ENCODE measurements at places on chromosomes 11 and 22.

DNA sequence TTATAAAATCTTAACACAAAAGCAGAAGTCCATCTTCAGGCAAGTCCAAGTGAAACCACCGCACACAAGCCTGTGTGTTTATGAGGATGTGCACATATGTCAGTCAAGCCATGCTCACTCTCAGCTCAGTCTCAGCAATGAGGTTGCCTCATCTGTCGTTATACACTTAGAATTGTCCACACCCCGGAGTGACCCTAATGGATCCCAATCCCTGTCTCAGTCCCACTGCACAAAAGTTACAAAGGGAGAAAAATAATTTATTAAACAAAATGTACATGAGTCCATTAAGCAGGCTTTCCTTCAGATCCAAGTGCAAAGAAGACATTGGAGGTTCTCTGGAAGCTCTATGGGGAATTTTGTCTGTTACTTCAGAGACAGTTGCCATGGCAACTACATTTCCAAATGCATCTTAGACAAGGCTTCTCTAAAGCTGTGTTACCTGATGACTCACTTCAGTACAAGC is 24.4 kb downstream of the OR8B12 start:
- no peak for DNase-seq

DNA sequence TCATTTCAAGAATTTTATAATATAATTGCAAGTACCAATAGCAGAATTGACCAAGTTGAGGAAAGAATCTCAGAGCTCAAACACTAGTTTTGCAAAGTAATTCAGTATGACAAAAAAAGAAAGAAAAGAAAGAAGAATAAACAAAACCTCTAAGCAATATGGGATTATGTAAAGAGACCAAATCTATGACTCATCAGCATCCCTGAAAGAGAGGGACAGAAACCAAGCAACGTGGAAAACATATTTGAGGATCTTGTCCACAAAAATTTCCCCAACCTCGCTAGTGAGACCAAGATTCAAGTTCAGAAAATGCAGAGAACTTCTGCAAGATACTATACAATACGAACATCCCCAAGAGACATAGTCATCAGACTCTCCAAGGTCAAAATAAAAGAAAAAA is 203.7 kb upstream of the DDI1 start:
- no peak for DNase-seq

DNA sequence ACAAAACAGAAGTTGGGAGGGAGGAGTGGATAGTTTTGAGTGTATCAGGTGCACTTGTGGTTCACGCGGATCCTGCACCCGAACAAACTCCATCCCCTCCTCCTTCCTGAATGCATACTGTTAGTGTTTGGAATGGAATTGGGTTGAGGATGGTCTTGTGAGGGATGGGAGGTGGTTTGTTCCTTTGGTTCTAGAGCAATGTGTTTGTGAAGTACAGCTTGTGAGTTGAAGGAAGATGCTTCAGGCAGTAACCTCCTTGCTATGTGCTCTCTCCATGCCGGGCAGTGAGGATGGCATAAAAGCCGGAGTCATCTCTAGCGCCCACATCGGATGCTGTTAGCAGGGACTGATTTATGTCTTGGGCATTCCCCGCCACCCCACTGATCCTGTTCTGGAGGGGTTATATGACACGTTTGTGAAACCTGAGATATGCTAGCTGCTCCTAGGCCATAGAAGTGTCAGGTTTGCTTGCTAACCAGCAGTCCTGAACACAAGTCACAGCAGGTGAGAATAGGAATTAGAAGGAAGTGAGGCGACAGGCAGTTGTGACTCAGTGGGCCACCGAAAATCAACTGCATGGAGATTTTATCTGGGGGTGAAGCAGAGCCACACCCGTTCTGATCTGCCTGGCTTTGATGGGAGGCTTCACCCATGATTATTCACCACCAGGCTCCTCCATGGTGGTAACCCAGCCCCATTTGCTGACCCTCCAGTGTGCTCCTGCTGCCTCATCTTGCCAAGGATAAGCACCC is 2.2 kb downstream of the BCR start:
- DNase-seq = peak; percentile 37

- no peak for DNase-seq
Observed at GRCh38 chr11:111298413-111299100, at the start of gene POU2AF3. TSS of gene POU2AF3 (plus strand) at chr11:111298546. CDS start at chr11:111298582, 36 bp downstream.

DNA sequence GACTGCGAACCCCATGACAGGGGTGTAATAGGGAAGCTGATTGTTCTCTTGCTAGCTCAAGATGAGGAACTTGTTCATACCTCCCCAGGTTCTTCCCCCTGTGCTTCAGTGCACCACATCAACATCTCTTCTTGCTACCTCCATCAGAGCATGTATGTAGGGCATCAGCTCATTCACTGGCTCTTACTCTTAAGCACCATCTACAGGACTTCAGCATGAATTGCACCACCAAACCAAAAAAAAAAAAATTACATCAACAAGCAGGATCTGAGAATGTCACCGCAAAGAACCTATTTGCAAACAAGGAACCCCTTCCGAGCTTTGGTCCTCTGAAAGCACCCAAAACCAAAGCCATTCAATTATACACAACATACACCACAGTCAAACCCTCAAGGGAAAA is 2226.5 kb upstream of the RAG2 start:
- no peak for DNase-seq

DNA sequence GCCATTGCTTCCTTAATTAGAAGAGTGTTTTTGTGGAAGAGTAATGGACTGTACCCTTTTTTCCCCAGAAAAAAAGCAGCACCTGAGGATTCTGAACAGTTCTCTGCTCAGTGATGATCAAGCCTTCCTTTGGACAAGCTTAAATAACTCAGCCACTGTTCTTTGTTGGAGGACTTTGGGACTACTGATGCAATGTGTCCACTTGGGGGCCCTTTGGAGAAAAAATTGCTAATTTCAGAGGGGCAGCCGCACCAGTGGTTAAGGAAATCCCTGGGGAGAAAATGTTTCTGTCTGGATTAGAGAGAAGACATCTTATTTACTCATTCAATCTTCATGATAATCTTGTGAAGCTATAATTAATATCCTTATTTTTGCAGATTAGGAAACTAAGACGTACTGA is 5.3 kb upstream of the KMT2A start:
- no peak for DNase-seq

DNA sequence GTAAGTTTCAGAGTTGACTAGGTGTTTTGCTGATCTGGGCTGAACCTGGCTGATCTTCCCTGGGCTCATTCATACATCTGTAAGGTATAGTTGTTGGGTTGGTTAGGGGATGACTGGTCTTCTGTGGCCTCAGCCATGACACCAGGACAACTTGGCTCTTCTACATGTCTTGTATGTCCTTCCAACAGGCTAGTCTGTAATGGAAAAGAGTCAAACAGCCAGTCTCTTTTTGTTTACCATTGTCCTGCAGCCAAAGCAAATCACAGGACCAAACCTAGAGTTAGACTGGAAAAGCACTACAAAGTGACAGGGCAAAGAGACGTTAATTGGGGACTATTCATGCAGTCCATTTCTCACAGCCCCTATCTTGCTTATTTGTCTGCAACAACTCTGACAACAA is 17.8 kb downstream of the SERPING1 start:
- DNase-seq = no peak
